ENCODE measurements at places on chromosomes 11 and 22. TPM values are rescaled to one million over a fixed set of nuclear protein-coding genes. Genes with fewer than 3 reads are reported as not detected.

Gene RPL3
- 1,828 TPM for total RNA-seq

Gene SMIM35
- 0.11 TPM for total RNA-seq

Gene SERHL2
- total RNA-seq, result 4.5 TPM

Gene PPP6R3
- total RNA-seq, result 247 TPM

Gene MRE11
- total RNA-seq, result 51.9 TPM

Gene SCN4B
- total RNA-seq, result 5.9 TPM

Gene ARHGEF17
- total RNA-seq, result 60.8 TPM

Gene PRODH
- 14.6 TPM for total RNA-seq

Gene ZNRD2
- total RNA-seq, result 28.4 TPM

Gene SERPIND1
- total RNA-seq, result 0.38 TPM
